GDM1 (cell line): ENCODE measurements at places on chromosomes 7 and 10.

- no peak for DNase-seq
Observed at GRCh38 chr10:121710207-121710606, 112.0 kb upstream of the FGFR2 start.

DNA sequence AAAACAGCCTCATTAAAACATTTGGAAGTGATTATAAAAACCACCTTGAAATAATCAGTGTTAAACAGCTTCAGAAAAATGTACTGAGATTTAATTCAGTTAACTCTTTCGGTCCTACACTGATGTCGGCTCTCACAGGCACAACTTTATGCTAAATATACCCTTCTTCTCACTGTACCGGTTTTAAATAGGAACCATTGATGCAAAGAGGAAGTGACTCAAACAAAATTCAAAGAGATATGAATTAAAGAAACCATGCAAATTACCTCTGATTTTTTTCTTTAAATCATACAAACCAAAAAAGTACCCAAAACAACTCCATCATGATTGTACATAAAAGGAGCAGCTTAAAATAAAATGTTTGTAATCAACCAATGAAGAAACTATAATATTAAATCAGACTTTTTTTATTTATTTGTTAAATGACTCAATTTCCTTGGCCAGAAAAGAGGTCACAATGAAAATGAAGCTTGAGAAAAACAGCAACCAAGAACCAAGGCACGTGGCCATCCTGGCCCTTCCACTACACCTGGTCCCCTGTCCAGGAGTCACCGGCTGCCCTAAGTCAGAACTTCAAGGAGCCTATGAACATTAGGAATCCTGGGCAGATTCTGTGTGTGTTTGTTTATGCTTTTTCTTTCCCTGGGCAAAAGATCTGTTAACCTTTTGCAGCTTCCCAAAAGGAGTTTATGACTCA is 73.0 kb upstream of the CABCOCO1 start:
- no peak for DNase-seq

DNA sequence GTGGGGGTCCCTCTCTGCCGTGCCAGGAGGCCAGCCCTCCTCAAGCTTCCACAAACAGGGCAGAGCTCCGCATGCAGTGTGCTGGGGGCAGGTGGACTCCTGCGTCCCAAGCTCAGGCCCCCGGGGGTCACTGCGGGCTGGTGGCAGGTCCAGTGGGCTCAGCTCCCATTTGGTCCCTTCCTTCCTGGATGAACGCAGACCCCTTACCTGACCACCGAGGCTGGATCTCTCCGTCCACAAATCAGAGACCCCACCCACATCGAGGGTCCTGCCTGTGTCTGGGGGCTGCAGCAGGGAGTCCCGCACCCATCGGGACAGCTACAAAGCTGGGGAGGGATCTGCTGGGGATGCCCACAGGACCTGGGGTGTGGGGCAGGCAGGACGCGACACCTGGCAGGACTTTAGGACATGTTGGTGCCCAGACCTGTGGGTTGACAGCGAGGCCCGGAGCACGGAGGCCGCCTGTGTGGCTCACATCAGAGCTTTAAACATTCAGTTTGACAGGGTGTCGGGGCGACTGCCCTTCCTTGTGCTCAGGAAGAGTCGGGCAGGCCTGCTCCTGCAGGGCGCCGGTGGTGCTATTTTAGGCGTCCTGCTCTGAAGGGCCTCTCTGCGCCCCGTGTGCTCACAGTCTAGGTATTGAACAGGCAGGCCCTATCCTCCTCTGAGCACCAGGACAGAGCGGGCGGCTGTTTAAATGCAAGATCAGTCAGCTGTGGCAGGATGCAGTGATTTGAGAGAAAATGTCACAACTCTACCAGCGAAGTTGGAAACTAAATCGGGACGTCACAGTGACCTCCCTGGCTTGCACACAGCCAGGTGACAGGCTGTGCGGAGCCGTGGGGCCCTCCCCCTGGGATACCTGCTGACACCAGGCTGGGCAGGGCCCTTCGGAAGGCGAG is 15.9 kb upstream of the CFAP46 start:
- DNase-seq, result no peak

GRCh38 chr10:23174074-23174976 is 17.8 kb upstream of the PTF1A start:
- no peak for DNase-seq

GRCh38 chr10:21368728-21369425 is 156.6 kb downstream of the SKIDA1 start:
- no peak for DNase-seq

DNA sequence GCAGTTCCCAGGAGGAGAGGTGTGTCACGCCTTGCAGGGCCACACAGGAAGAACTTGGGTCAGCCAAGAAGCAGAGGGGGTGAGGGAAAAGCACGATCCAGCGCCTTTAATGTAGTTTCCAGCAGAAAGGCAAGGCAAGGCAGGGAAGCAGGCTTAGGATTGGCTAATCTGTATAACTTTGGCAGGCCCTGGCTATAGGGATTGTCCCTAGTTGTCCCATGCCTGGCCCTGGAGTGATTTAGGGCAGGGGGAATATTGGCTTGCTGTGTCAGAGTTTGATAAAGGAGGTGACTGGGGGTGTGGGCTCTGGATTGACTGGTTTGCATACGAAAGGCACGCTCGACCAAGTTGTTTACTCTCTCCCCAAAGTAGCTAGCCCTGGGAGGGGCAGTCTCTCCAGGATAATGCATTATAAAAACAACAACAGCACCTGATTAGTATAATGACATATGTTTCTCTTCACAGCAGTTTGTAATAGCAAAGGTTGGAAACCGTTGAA is 44.5 kb downstream of the RBM28 start:
- DNase-seq, result no peak

DNA sequence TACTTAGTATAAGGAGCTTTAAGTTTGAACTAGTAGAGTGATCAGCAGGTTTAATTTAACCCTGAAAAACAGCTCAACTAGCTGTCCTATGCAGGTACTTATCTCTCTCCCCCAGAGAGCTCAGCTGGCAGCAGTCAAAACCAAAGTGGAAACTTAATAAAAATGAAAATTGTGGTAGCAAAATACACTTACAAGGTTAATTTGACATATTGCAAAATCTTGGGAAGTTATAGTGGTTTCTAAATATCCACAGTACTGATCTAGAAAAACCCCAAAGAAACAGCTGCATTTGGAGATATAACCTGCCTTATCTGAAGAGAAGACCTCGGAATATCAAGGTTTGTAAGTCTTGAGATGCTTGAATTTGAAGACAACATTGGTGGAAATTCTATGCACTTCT is 269.2 kb downstream of the RNLS start:
- DNase-seq, result no peak

DNA sequence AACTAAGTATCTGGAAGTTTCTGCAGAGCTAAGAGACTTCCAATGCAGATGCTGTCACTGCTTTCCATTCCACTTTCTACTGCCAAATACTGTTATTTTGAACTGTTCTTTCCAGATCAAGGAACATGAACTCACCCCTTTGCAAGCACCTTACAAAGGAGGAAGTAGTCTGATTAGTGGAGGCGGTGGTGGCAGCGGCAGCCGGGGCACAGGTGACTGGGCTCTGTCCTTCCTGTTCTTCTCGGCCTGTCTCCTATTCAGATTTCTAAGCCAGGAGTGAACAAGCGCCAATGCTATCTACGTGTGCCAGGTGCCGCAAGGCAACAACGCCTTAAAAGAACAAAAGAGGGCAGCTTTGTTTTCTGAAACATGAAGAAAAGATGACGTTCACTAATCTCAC is 44.9 kb downstream of the BEND7 start:
- no peak for DNase-seq

GRCh38 chr7:46468753-46469356 is 547.8 kb upstream of the IGFBP3 start:
- DNase-seq, result no peak

- no peak for DNase-seq
Observed at GRCh38 chr7:80703272-80703671, 64.8 kb downstream of the CD36 start.

DNA sequence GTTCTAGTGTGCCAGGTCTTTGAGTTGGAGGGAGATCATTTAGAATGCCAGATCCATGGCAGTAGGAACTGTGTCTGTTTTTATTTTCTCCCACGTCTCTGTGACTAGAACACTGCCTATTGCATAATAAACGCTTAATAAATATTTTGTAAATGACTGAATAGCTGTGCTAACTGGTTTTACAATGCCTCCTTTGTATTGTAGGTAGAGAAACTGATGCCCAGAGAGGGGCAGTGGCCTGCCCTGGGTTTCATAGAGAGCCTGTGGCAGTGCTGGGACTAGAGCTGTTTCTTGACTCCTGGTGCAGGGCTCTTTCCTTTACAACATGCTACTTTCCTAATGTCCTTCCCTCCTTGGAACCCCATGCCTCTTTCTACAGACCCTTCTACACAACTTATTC is 2.5 kb downstream of the TAS2R5 start:
- no peak for DNase-seq

DNA sequence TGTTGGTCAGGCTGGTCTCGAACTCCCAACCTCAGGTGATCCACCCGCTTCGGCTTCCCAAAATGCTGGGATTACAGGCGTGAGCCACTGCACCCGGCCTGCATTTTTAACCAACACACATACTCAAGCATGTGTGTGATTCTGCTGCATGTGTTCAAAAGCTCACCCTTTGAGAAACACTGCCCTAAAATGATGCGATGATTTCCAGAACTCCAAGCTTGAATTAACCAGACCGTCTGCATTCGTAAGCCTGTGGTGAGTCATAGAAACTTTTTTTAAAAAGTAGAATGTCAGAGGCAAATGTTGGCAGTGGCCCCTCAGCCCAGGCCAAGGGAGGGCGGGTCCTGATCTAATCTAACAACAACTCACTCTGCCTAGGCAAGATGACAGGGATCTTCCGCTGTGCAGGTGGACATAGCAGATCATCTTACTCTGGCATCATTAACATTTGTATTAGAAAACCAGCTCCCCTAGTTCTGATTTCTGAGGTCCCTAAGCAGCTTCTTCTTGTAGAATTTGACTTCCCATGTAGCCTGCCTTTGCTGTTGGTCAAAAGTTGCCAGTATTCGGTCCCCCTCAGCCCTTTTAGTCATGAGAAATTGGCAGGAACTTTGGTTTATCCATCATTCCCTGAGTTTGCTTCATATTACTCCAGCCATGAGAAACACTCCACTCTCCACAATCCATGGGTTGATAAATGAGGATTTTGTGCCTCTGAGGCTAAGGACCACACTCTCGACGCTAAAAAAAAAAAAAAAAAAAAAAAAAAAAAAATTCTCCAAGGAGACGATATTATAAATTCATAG is 190.4 kb downstream of the SKIDA1 start:
- DNase-seq, result no peak

GRCh38 chr7:98329791-98330373 is 48.4 kb downstream of the BRI3 start:
- DNase-seq, result no peak

DNA sequence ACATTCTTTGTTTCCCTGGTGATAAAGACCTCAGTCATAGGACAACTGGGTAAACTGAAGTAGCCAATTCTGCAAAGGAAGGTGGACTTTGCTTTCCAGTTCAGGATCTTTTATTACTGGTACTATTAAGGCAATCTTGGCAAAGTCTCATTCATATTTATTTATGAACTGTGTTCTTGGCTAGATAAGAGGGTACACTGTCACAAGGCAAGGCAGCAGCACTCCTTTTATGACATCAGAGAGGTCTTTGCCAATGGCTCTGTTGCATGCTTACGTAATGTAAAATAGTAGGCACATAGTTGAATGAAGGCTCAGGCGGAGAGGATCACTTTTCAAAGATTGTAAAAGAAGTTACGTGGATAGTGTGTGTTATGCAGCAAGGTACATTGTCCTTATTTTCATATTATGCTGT is 63.7 kb upstream of the PDK4 start:
- no peak for DNase-seq
